NCI-H1092 treated with DMSO at 0.1 percent for 48 hours (cell line): ENCODE measurements at places on chromosomes 3 and 15.

GRCh38 chr3:133874761-133875438 is 20.8 kb downstream of the RAB6B start:
- DNase-seq: no peak

GRCh38 chr3:149306751-149307434 is 26.5 kb downstream of the TM4SF18 start:
- DNase-seq: no peak

DNA sequence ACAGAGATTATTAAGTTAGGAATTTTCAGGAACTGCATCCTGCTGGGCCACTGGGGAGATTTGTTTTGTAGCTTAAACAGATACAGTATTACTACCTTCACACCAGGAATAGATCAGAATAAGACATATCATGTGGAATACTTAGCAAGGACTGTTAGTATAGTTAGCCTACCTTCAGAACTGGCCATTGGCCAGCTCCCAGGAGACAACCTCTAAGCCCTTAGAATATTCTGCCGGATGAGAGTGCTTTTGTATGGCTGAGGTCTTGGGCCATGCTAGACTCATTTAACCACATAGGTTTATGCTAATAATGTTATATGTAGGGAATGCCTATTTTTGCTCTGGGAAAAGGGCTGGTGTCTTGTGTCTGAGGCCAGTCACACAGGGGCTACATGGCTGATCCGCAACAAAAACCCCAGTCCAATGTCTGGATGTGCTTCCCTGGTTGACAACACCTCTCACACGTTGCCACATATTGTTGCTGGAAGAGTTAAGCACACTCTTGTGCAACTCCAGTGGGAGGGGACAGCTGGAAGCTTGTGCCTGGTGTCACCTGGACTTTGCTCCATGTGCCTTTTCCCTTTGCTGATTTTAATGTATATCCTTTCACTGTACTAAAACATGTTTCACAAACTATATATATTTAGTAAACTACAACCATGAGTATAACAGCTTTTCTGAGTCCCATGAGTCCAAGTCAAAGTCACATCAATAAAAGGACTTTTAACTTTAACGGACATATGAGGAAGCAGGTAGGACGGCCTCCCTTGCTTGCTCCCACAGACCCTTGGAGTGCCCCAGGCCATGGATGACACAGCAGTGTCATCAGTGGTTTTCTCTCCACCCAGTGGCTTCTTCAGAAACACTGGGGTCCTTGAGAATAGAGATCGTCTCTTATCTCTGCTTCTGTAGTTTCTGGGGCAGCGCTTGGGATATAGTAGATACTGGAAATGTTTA is 118.0 kb upstream of the C3orf80 start:
- DNase-seq: no peak

DNA sequence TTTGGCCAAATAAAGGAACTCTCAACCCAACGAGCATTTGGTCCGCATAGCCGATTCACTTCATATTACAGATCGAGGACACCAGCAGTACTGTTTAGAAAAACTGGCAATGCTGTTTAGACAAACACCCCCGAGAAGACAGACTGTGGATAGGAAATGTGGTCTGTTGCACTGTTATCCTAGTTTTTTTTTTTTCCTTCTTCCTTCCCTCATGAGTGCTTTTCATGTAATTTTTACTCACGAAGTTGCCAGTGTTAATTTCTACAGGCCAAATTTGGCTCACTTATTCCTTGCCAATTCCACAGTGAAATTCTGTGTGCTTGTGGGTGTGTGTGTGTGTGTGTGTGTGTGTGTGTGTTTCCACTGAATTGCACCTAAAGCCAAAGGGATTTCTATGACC is 165.7 kb downstream of the FOXP1 start:
- DNase-seq: no peak
